Stimulated activated CD8-positive, alpha-beta memory T cell treated with anti-CD3 and anti-CD28 coated beads, Interleukin-2, amount 100 ng/mL, for 48 hours (primary cell): ENCODE measurements at places on chromosomes 11 and 22.

GRCh38 chr11:776561-777287 is 563 bp downstream of the GATD1 start:
- DNase-seq, result no peak

GRCh38 chr11:34065505-34066203 is 14.1 kb downstream of the CAPRIN1 start:
- no peak for DNase-seq

- DNase-seq, result no peak
Observed at GRCh38 chr22:50141891-50142363, 28.6 kb upstream of the PANX2 start.

- no peak for DNase-seq
Observed at GRCh38 chr11:75262961-75263852, 22.6 kb downstream of the TPBGL start.

DNA sequence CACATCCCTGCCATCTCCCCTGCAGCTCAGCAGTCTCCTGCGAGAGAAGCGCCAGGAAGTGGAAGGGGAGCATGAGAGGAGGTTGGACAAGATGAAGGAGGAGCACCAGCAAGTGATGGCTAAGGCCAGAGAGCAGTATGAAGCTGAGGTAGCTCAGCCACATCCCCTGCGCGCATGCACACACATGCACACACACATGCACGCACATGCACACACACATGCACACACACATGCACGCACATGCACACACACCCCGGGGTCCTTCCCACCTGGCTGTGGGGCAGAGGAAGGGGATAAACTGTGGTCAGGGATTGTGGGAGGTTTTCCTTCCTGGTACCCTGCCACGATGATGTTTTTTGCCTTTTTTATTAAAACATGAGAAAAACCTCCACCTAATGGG is 65.3 kb downstream of the CEP164 start:
- no peak for DNase-seq

DNA sequence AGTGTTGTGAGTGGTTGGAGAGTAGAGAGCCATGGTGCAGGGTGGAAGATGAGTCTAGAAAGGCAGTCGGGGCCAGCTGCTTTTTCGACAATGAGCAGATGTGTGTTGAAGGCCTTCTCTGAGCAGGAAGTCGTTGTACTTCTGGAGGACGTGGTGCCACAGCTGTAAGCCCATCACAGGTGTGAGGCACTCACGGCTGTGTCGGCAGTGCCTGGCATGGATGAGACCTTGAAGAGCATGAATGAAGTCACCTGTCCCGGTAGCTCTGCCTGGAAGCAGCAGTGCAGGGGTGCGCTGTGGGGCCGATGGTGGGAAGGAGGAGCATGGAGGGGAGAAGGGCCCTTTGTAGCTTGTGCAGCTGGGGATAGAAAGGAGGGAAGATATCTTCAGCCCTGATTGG is 165.2 kb downstream of the PKNOX2 start:
- DNase-seq, result no peak

GRCh38 chr11:20337526-20338154 is 25.9 kb upstream of the HTATIP2 start:
- DNase-seq, result no peak

DNA sequence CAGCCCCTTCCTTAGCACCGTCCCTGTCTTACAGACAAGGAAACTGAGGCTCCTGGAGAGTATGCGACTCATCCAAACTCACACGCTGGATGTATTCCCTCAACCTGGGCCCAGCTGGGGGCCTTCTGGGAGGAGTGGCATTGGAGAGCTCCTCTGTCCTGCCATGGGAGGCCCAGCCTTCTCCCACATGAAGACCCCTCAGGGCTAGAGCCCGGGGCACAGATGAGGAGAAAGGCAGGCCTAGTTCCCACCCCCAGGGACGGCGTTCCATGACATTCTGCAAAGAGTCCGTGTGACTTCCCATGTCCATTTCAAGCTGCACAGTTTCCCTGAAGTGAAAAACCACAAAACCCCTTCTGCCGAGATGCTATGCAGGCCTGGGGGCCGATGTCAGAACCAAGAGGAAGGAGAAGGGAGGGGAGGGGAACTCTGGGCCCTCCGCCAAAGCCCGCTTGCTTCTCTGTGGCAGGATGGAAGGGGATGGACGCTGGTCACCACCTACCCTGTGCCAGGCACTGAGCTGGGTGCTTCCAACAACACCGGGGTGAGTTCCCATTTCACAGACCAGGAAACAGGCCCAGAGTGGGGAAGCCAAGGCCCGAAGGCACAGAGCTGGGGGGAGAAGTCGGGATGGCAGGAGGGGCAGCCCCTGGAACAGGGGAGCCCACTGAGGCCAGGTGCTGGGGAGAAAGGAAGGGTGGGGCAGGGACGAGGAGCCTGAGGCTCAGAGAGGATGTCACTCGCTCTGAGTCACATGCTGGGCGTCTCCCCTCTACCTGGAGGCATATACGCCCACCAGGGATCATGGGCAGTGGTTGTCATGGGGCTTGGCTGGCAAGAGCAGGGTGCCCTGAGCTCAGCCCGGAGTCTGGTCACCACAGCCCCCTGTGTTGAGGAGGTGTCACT is 15.7 kb downstream of the RAC2 start:
- no peak for DNase-seq

DNA sequence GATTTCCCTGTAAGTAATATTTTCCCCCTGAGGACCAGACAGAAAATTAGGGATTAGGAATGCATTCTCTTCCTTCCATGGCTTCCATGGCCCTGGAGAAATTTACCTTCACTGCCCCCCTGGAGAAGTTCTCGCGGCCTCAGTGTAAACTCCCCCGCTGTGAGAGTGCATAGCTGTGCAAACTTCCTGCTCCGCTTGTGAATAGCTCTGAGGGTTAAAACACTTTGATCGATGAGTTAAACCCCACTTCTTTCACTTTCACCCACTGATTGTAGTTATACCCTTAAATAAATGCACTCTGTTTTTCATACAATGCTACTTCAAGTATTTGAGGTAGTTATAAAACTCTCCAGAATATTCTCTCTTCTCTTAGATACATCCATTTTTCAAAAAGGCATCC is 190.8 kb downstream of the DSCAML1 start:
- no peak for DNase-seq

- DNase-seq, result no peak
Observed at GRCh38 chr11:44780940-44781631, 54.3 kb downstream of the TSPAN18 start.

DNA sequence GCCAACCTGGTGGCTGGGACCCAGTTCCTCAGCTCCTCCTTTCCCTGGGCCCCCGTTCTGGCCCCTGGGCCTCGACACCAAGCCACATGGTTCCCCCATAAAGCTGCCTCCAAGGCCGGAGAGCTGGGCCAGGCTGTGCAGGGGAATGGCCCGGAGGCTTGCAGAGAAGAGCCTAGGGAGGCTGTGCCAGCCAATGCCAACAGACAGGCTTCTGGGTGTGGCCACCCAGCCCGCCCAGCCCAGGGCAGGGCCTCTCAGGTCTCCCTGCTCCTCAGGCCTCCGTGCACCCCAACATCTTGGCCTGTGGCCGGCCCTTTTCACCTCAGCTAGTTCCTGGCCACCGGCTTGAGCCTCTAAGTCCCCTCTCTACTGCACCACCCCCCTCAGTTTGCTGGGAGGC is 17.4 kb upstream of the FLRT1 start:
- DNase-seq, result no peak

DNA sequence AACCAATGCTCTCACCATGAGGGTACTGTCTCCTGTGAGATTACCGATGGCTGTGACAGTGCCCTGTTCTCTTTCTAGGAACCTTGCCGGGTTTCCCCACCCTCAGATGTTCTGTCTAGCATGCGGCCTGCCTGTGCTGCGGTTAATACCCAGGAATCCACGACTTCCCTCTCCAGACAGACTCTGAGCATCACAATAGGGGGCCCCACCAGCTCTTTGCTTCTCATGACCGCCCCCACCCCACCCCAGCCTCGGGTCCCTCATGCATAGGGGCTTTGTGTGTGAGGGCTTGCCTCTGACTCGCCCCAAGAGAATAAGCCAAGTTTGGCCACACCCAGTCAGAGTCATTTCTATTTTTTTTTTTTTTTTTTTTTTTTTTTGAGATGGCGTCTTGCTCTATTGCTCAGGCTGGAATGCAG is 10.3 kb downstream of the PARVG start:
- DNase-seq, result peak; percentile 44

GRCh38 chr22:23698094-23698493 is 7.3 kb downstream of the RGL4 start:
- DNase-seq, result no peak

GRCh38 chr11:72753341-72754148 is 1.3 kb upstream of the ARAP1 start:
- DNase-seq, result no peak

DNA sequence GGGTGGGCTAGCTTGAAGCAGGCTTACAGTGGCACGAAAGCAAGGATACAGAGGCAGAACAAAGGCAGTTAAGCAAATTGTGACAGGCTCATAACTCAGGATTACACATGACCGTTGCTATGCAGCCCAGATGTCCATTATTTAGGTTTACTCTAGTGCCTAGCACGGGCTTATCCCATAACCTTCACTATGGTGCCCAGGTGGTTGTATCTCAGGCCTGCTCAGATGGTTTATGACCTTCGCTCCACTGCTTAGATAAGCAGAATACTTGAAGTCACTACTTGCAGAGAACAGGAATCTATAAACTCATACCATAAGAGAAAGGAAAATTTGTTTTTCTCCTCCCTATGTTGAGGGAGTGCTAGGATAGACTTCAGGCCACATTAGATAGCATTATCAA is 9.0 kb downstream of the OR6M1 start:
- DNase-seq, result no peak

GRCh38 chr11:64176751-64177150 is 9.2 kb upstream of the STIP1 start:
- no peak for DNase-seq

- no peak for DNase-seq
Observed at GRCh38 chr11:109138196-109138595, 283.8 kb upstream of the C11orf87 start.

- DNase-seq, result no peak
Observed at GRCh38 chr22:17930455-17931313, 93.7 kb downstream of the MICAL3 start.

GRCh38 chr11:127002669-127003259 is 2.2 kb upstream of the KIRREL3 start:
- DNase-seq, result no peak

- DNase-seq, result no peak
Observed at GRCh38 chr11:64103277-64103985, 62.5 kb downstream of the MACROD1 start.

GRCh38 chr11:1117992-1118391 is 39.8 kb upstream of the MUC5AC start:
- no peak for DNase-seq

DNA sequence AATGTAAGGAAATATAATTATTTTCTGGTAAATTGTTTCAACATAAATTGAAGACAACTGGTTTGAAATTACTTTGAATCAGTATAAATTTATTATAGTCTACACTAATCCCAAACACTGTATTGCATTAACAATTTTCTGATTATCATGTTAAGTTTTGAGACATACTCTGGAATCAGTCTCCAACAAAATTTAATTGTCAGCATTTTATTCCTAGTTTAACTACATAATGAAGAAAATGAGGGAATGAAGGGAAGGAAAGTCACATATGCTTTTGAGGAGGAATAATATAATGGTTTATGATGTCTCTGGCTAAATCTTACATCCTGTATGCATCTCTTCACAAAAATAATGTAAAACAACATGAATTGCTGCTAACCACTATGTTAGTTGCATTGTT is 14.2 kb downstream of the OR52E1 start:
- no peak for DNase-seq

GRCh38 chr11:33893711-33894397 is 2.0 kb upstream of the LMO2 start:
- peak; percentile 55 for DNase-seq

GRCh38 chr11:47406896-47407745 is 1.3 kb upstream of the SLC39A13 start:
- DNase-seq, result no peak

GRCh38 chr11:5225480-5225871 is 1.4 kb downstream of the HBB start:
- DNase-seq, result no peak

GRCh38 chr22:31281733-31282132 is 10.6 kb downstream of the PIK3IP1 start:
- no peak for DNase-seq

DNA sequence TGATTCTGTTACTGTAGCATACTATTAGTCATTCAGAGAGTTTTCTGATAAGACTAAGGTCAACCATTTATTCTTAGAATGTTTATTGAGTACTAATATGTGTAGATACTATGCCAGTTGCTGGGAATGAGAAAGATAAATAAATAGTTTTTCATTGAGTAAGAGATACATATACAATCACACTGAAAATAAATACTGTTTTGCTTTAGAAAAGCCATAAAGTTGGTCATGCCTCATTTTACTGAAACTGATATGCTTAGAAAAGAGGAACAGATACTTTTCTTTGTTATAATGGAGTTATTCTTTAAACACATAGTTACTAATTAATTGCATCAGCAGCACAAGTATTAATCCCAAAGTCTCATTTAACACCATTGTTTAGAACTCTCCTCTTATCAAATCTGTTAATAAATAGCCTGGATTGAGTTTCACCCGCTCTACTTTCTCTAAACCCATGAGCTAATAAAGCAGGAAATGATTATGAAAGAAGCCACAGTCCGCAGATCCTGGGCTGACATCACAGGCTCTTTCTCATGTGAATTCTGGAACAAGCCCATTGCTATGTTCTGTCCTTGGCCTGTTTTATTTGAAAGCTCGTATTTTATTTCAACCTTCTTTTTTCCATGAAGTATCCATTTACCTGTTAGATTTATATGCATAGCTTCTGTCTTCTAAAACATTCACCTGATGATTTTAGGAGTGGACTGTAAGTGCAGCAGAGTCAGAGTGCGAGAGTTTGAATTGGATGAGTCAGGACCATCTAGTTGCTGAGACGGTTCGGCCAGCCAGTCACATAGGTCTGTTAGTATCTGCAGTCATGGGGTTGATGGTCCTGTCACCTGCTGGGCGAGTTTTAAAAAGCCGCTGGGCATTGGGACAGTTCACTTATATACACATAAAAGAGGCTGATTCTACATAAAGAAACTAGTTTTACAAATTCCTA is 35.5 kb downstream of the PIWIL4 start:
- no peak for DNase-seq

DNA sequence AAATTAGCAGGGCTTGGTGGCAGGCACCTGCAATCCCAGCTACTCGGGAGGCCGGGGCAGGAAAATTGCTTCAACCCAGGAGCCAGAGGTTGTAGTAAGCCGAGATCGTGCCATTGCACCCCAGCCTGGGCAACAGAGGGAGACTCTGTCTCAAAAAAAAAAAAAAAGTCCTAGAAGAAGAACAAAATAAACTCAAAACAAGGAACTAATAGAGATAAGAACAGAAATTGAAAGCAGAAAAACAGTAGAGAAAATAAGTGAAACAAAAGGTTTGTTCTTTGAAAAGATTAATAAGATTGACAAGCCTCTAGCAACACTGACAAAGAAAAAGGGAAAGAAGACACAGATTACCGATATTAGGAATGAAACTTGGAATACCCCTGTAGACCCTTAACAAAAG is 45.1 kb upstream of the CBX7 start:
- DNase-seq, result no peak
